ENCODE measurements at places on chromosomes 6 and 20.

GRCh38 chr6:45605971-45606370 is 228.2 kb upstream of the SUPT3H start:
- DNase-seq = no peak

DNA sequence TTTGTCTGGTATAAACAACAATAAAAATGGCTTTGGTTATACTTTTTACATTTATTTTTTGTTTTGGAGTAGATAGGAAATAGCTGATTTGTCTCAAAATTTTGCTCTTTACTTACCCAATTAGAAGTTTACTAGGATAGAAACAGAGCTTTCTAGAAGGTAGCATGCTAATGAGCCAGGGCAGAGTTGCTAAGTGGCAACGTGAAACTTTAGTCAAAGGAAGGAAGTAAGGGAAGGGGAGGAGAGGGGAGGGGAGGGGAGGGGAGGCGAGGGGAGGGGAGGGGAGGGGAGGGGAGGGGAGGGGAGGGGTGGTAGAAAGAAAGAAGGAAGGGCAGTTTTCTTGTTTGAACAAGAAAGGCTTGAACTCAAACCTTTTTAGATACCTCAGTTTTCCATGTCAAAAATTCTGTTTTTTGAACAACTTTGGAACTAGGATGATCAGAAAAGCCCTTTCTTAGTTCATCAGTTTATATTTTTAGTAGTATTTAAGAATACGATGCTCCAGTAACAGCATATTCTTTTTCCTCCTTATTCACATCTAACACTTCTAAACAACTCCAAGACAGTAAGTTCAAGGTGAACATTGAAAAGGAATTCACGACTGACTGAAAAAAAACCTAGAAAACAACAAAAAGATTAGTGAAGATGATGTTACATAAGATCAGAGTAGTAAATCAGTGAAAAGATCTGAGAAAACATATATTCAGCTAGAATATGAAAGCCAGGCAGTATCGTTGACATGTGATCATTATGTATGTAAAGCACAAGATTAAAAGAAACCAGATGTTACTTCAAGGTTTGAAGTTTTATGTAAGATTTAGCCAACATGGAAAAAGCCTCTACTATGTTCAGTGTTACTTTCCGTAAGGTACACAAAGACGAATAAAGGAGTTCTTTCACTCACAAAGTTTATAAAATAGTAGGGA is 263.4 kb downstream of the ARHGAP18 start:
- DNase-seq = no peak

- no peak for DNase-seq
Measured at GRCh38 chr6:32406857-32407256, at the start of gene BTNL2. Gene BTNL2, minus strand, starts transcription at chr6:32407181. Its CDS starts 58 bp downstream, at chr6:32407123.

- no peak for DNase-seq
Measured at GRCh38 chr20:25006431-25007167, 14.0 kb upstream of the APMAP start.

DNA sequence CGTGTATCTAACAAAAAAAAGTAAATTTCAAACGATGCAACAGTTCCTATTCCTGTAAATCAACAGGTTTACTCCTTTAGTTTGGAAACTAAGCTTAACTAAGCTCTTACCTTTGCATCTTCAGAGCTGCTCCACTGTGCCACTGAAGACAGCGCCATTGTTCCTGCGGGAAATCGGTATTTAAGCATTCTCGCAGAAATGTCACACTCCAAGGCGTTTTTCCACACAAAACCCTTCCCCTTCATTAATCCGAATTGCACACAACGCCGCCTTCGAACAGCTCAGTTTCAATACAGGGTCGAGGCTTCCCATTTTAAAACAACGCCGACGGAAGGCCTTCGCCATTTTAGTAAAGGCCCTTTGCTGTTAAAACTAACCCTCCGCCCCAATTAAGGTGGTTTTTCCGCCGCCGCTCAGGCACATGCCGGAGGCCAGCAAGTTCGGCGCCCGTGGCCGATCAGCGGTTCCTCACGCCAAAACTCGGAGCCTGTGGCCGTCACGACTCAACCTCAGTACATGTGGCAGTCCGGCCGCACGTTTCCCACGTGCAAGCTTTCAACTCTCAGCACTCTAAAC is 35.4 kb upstream of the SYNCRIP start:
- DNase-seq = no peak

DNA sequence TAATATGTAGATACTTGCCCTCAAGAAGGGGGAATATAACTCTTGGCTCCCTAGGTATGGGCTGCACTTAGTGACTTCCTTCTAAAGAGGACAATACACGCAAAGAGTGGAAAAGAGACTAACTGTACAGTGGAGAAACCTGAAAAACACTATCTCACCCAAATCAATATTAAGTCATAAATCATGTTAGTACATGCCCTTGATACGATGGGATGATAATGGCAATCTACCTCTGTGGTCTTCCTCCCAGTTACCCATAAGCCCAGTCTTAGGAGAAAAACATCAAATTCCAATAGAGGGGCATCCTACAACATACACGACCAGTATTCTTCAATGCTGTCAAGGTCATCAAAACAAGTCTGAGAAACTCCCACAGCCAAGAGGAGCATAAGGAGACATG is 1.3 kb downstream of the TRIM26 start:
- no peak for DNase-seq

- peak; percentile 65 for DNase-seq
Measured at GRCh38 chr20:5448449-5449118, 131.8 kb upstream of the PROKR2 start.
